ENCODE measurements at places on chromosomes 12 and 14.
A peak's percentile ranks its signal among the peaks of the same experiment; 100 is the strongest.

DNA sequence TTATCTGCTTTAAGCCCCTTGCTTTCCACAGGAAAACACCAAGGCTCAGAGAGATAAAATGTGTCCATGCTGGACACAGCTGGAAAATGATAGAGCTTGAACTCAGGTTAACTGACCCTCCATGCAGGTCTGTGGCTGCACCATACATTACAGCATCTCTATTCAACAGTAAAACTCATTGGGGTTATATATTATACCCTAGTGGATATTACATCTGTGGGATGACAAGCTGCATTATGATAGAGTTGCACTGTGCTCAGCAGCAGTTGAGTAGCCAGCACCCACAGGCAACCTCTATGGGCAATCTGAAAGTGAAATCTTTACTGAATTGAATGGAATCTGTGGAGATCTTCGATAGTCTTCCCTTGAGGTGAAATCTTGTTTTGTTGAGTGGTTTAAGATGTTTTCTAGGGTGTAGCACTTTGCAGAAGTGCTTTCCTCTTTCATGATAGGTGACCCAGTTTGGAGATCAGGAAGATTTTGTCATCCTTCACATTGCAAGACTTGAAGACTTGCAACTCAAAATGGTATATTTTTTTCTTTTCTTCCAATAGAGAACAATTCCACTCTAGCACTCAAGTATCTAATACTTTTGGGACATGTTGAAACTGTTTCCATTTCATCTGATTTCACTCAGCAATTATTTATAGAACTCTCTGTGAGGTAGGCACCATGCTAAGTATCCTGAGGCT, 389.2 kb downstream of the RAD51B start:
- no peak for DNase-seq

DNA sequence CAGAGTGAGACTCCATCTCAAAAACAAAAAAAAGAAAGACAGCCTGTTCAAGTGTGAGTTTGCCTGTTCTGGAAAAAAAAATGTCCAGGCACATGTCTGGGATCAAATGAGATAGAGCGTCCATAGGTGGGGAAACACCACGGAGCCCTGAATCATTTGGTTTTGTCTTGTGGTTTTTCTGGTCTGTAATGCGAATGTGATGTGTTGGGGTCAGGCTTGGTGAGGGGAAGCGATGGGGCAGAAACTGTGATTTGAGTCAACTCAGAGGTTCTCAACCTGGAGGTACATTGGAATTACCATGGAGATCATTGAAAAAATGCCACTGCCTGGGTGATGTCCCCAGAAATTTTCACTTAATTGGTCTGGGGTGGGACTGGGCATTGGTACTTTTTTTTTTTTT, 183.9 kb upstream of the PWP1 start:
- DNase-seq = no peak

GRCh38 chr12:57190037-57190436, 26.6 kb upstream of the NXPH4 start:
- DNase-seq = no peak

DNA sequence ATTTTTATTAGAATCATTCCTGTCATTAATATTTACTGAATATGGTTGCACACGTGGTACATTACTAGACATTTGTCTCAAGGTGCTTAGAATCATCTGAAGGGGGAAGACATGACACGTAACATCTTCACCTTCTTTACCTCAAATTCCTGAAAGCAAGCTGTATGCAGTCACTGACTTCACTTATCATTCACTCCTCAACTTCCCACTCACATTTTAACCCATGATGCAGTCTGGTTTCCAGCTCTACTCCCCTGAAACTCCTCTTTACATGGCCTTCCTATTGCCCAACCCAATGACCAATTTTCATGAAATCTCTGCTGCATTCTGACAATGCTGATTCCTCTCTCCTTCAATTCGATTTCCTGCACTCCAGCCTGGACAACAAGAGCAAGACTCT, 5.8 kb upstream of the PSMC6 start:
- no peak for DNase-seq

GRCh38 chr14:56996721-56997399, 186.6 kb upstream of the OTX2 start:
- DNase-seq = no peak

GRCh38 chr14:92236243-92236900, 86.6 kb upstream of the SLC24A4 start:
- no peak for DNase-seq

- DNase-seq = no peak
These were observed 23.5 kb downstream of the CALCOCO1 start for GRCh38 chr12:53703756-53704155.

- no peak for DNase-seq
These were observed 133.3 kb upstream of the SLCO1C1 start for GRCh38 chr12:20561871-20562270.

- DNase-seq = no peak
These were observed 40.4 kb downstream of the CAPS2 start for GRCh38 chr12:75289753-75290152.

GRCh38 chr12:3049611-3050249, 27.4 kb upstream of the TSPAN9 start:
- DNase-seq = no peak

DNA sequence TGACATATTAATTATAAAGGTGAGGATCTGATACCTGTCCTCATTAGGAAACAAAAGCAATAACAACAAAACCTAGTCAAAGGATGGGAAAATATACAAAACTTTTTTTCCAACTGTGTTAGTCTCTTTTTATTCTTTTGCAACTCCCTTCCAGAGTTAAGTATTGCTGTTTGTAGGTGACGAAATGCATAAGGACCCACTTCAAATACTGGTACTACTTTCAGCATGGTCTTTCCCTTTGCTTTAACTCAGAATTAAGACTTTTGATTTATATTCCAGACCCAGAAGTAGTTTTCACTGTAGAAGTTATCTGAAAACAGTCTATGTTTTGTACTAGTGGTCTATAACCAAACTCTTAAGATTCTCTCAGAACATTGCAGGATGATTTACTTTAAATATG, 34.1 kb upstream of the ABCC9 start:
- no peak for DNase-seq

DNA sequence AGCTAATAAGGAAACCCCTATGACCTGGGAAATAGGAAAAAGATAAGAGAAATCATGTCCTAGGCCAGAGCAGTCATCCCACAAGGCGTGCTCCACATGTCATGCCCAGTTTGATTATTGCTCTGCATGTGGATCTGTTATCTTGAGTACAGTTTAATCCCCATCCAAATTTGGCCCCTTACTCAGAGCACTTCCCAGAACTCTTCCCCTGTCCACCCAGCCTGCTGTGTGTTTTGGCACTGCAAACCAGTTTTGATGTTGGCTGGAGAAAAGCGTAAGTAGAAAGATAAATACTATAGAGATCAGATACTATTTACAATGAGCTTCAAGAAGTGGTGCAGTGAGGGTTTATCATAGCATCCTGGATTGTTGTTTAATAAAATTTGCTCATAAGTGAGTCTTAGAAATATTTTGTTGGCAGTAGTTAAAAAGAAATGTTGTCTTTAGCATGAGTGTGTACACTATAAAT, 83.8 kb downstream of the PTPRB start:
- peak; percentile 6 for DNase-seq

GRCh38 chr14:74619672-74620131, 7.7 kb upstream of the LTBP2 start:
- DNase-seq = peak; percentile 96

- no peak for DNase-seq
These were observed 11.3 kb downstream of the C14orf132 start for GRCh38 chr14:96050482-96050881.

DNA sequence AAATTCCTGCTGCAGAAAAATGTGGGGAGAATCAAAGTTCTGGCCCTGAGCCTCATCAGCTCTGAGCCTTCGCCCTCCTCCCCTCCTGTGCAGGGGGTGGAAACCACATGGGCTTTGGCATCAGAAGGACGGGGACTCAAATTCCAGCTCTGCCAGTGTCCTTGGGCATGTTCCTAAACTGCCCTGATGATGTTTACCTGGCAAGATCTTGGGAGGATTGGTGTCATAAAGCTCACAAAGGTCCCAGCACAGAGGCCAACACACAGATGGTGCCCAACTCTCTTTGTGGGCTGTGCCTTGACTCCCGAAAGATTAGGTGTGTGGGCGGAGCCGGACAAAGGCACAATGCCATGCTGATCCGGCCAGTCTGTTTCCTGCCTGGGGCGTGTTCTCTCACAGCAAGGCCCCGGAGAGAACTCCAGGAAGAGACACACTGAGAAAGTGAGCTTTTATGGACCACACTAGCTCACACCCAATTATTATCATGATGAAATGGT, 20.5 kb upstream of the CLMN start:
- DNase-seq = peak; percentile 24

- DNase-seq = no peak
These were observed 154.1 kb upstream of the ARID2 start for GRCh38 chr12:45575417-45575816.

GRCh38 chr14:91067186-91067585, 6.7 kb upstream of the RPS6KA5 start:
- DNase-seq = no peak

DNA sequence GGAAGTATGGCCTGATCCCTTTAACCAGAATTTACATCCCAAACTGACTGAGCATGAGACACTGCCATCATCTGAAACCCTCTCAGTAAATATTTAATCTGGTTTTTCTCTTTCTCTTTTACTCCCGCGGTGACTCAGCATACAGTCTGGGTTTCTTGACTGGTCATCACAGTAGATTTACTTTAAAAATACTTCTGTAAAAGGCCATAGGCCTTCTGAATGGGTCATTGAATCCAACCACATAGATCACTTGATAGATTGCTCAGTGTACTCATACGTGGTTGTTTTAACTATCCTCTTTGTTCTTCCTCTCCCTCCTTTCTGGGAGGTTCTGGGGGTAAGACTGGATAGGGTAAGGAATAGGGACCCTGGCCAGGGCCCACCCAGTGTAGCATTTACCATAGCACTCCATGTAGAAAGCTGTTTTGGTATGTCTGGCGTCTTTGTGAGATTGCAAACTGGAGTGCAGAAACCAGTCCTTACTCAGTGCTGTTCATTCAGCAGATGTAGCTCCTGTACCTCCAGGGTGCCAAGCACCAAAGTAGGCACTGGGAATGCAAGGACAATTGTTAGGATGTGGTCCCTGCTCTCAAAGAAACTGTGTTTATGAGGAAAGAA, 165.7 kb downstream of the SRGAP1 start:
- DNase-seq = peak; percentile 39

DNA sequence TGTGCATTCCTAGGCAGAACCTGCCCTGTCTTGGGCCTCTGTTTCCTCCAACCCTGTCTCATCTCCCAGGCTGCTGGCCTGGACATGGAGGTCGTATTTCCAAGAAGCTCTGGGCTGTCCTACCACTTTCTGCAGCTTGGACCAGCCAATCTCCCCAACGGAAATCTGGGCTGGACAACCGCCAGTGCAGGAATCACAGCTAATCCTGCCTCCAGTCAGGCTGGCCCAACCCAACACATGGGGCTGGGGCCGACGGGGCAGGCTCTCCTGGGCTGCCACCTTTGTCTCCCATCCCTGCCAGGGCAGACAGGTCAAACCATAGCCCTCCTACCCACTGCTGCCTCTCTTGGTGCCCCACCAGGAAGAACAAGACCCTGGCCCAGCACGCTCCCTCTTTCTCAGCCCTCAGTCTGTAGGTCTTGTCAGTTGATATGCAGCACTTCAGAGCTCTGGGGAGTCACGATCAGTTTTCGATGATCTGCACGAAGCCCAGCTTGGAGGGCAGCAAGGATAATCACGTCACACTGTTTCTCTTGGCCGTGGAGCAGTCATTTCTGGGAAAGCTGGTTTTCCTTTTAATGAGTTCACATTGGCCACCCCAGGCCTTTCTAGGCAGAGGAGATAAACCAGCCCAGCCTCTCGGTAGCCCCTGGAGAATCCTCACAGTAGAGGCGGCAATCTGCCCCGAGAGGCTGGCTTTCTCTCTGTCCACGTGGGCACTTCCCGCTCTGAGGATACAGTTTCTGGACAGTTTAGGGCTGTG, 195.2 kb upstream of the PRMT8 start:
- peak; percentile 68 for DNase-seq

- peak; percentile 6 for DNase-seq
These were observed 192.8 kb upstream of the EEA1 start for GRCh38 chr12:93121729-93122488.

DNA sequence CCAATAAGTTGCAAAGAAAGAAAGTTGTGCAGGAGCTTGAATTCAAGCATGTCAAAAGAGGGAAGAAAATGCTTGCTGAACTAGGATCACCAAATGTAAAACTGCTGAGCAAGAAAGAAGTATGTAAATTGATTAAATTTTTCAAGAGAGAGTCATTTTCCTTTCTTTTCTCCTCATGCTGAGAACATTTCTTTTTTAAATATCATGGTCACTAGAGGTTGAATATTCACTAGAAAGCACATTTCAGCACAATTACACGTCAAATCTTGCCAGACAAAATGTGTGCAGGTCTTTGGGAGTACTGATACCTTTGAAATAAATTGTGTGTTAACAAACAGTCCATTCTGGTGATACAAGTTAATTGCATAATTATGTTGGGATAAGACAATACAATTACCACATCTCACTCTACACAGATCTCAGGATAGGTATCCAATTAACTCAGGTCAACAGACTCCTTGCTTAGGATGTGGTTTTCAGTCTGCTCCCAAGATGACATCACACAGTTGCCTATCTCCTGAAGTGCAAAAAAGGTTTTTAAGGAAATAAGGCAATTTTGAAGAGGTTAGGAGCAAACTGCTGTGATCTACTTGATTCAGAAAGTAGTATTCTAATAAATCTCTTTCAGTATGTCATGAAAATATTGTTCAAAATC, 862.2 kb downstream of the RPS29 start:
- DNase-seq = no peak

DNA sequence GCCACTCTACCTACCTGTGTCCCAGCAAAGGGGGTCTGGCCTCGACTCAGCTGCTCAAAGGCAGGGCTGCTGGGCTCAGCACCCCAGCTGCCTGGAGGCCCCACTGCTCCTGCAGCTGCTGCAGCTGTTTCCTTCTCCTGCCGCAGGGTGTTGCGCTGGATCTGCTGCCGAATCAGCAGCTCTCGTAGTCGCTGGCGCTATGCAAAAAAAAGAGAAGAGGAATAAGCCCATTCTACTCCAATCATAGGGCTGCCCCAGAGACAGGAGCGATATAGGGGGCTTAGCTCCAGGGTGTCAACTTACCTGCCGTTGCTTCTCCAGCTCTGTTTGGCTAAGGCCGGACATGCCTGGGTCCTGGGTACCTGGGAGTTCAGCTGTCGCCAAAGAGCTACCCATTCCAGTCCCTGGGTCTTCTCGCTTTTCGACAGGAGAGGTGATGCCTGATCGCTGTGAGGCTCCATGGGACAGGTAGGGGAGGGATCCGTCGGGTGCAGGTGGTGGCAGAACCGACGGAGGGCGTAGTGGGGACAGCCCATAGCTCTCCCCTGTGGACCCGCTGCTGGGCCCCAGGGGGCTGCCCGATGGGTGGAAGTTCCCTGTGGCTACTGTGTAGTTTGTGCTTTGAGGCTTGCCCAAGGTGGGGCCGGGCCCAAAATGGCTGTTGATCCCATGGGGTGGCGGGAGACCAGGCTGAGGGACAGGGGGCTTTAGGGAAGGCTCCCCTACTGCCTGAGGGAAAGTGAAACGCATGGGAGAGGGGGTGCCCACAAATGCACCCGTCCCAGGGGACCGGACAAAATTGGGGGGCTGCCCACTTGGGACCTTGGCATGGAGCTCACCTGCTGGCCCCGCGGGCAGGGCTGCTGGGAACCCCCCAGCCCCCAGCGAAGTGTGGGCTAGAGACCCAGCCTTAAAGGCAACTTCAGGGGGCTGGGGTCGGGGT, 20.9 kb downstream of the KMT2D start:
- no peak for DNase-seq

Measured in MG63 (cell line).